ENCODE measurements at places on chromosomes 4 and X. TPM values are rescaled to one million over a fixed set of nuclear protein-coding genes. Genes with fewer than 3 reads are reported as not detected.

CSAG3 gene
- total RNA-seq, result not detected

GRCh38 chr4:128600996-128601871 lies 208.3 kb upstream of the JADE1 start:
- H3K4me3 ChIP-seq, result no peak overlapping the region
- no peaks in the 10 kb centered on the region for H3K36me3 ChIP-seq
- H3K27me3 ChIP-seq, result no peaks in the 10 kb centered on the region

- no peaks in the 10 kb centered on the region for H3K27me3 ChIP-seq
- no peaks in the 10 kb centered on the region for H3K36me3 ChIP-seq
- H3K4me1 ChIP-seq, result no peaks in the 10 kb centered on the region
- H3K4me3 ChIP-seq, result no peak overlapping the region
- DNase-seq, result peak; percentile 3
Observed at GRCh38 chr4:22969287-22969896, 276.7 kb downstream of the GBA3 start.

DNA sequence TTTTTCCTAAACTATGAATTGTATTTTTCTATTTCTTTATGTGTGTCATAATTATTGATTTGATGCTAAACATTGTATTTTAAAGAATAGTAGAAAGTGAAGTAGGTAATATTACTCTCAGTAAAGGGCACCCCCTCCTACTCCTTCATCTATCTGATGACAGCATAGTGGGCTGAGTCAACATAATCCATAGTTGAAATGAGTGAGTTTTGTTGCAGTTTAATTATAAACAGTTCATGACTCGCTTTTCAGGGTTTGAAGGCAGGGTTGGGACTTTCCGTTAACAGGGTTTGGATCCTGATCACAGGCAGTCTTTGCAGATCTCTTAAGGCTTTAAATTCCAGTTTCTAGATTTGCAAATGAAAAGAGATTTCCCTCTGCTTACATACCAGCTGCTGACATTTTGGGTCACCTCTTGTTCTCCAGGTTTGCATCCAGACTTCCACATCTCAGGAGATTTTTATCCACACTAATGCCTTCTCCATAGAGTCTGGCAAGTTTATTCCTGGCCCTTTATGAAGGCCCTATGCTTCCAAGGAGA lies 54.0 kb upstream of the TACR3 start:
- H3K36me3 ChIP-seq, result no peaks in the 10 kb centered on the region
- H3K4me3 ChIP-seq, result no peak overlapping the region
- no peak overlapping the region for H3K27ac ChIP-seq
- H3K27me3 ChIP-seq, result peaks cover 3% of the 10 kb centered on the region
- peak; percentile 40 for DNase-seq
- peaks cover 11% of the 10 kb centered on the region for H3K4me1 ChIP-seq

GRCh38 chr4:6752486-6752829 lies 30.1 kb upstream of the KIAA0232 start:
- no peaks in the 10 kb centered on the region for H3K27me3 ChIP-seq
- H3K27ac ChIP-seq, result no peak overlapping the region
- H3K4me1 ChIP-seq, result no peaks in the 10 kb centered on the region
- H3K36me3 ChIP-seq, result no peaks in the 10 kb centered on the region
- no peak for DNase-seq
- no peak overlapping the region for H3K4me3 ChIP-seq

Measured in GM23338 (cell line).